Stomach (tissue), 19 donors: ENCODE measurements at places on chromosomes 5 and 9. TPM values are rescaled to one million over a fixed set of nuclear protein-coding genes. Genes with fewer than 3 reads are reported as not detected.

The C9orf72 gene
- polyA plus RNA-seq, result 6.5 TPM

The SERF1A gene
- 2.3 TPM for polyA plus RNA-seq

The C9orf153 gene
- not detected for polyA plus RNA-seq

The TLR4 gene
- 0.85 TPM for polyA plus RNA-seq

The IL13 gene
- not detected for polyA plus RNA-seq

The THG1L gene
- polyA plus RNA-seq, result 12.8 TPM

The RLN2 gene
- polyA plus RNA-seq, result 0.83 TPM

The PCDHGB4 gene
- polyA plus RNA-seq, result 0.12 TPM

The IFNA13 gene
- not detected for polyA plus RNA-seq
